ENCODE measurements at places on chromosomes 7 and 10.

GRCh38 chr7:157652161-157652953 lies 315.6 kb downstream of the DNAJB6 start:
- no peak for DNase-seq

- no peak for DNase-seq
These were observed 401.5 kb downstream of the REEP3 start for GRCh38 chr10:63922468-63923284.

DNA sequence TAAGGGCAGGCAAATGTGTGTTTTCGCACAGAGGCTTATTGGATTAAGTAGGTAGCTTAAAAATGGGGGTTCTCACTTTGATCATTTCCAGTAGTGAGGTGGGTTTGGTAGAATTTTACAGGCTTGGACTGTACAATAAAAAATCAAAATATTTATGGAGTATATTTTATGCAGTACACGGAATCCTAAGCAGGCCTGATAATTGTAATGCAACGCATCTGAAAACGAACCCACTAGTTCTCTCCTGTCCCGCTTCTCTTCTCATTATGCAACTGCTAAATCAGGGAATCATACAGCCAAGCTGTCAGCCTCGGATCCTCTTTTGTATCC lies 377 bp upstream of the POLR1F start:
- no peak for DNase-seq

GRCh38 chr7:20698469-20698868 lies 83.0 kb downstream of the ABCB5 start:
- DNase-seq: no peak

DNA sequence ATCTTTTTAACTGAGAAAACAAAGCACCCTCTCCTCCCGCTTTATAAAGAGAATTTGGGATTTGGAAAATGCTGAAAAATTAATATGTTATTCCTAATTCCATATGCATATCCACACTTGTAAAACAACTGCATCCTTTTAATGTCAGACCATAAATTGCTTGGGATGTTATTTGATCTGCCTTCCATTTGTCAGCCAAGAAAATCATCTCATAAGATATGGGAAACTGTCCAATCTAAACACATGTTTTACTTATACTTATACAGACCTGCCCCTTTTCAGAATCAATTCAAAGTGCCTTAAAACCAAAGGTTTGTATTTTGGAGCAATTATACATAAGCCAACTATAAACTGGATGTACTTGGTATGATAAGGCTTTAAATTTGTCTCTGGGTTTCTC lies 595.5 kb upstream of the PFKP start:
- DNase-seq: no peak

DNA sequence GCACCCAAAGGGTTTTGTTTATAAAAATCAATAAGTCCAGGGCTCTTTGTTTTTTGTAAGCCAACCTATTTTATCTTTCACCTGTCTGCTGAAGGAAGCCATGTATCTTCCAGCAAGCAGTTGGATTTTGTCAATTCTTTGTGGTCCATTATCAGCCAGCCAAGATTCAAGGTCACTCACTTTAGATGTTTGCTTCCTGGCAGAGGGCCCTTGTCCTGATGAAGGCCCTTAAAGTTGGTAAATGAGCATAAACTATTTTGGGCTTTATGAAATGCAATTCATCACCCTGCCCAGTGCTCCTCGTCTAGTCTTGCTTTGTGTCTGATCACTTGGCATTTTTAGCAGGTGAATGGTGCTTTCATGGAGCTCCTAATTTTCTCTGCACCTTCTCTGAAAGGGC lies 1004.2 kb downstream of the GRID1 start:
- DNase-seq: no peak

DNA sequence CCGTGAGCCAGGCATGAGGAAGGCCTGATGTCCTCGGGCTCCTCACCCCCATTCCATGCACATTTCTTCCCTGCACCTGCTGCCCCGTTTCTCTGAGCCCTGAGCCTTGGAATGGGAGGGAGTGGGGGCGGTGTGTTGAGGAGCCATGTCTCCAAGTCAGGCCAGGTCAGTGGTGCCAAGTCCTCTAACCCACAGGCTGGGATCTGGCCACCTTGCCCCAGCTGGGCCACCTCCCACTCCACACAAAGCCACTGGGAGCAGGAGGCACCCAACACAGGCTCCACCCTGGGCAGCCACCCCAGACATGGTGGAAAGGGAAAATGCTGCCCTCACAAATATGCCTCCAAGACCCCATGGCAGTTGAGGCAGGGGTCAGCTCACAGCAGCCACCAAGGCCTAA lies 27.7 kb downstream of the ZCCHC24 start:
- peak; percentile 13 for DNase-seq

DNA sequence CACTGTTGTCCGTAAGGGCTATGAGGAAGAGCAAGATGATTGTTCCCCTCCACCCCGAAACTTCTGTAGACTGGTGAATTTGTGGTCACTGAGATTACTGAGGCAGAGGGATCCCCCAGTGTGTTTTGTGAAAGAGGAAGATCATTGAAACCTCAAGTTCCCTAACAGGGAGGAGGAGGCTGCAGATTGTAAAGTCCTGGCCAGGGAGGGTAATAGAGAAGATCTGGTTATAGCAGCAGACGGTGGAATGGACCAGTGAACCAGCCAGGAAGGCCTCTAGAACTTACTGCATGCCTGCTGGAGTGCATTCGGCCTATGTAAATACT lies 31.1 kb downstream of the LMTK2 start:
- DNase-seq: no peak

DNA sequence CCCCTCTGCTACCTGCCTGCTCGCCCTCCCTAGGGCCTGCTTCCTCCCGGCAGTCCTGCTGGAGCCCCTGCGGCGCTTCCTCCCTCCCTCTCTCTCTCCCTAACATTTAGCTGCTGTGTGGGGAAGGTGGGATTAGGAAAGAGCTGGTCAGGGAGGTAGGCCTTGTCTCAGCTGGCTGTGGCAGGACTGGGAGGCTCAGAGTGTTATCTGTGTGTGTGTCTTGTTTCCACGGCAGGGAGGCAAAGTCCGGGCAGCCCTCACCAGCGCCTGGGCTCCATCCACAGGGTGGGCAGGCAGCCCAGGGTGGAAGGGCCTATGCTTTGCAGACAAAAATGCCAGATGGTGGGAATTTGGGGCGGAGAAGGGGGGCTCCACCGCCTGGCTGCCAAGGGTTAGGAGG lies 105.7 kb downstream of the RPS24 start:
- DNase-seq: peak; percentile 68

DNA sequence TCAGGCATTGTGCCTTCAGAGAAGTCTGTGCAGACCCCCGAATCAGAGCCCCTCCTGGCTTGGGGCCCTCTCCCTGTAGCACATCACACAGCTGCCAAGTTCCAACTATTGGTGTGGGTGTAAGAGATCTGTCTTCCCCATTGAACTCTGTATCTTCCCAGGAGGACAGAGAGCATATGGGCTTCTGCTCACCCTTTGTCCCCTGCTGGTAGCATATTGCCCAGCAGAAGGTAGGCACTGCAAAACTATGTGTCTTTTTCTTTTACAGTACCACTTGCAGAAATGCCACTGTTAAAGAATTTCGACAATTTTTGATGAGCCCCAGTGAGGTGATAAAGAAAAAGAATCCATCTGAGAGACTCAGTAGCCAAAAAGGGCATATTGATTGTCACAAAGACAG lies 59.6 kb downstream of the NPY start:
- no peak for DNase-seq

DNA sequence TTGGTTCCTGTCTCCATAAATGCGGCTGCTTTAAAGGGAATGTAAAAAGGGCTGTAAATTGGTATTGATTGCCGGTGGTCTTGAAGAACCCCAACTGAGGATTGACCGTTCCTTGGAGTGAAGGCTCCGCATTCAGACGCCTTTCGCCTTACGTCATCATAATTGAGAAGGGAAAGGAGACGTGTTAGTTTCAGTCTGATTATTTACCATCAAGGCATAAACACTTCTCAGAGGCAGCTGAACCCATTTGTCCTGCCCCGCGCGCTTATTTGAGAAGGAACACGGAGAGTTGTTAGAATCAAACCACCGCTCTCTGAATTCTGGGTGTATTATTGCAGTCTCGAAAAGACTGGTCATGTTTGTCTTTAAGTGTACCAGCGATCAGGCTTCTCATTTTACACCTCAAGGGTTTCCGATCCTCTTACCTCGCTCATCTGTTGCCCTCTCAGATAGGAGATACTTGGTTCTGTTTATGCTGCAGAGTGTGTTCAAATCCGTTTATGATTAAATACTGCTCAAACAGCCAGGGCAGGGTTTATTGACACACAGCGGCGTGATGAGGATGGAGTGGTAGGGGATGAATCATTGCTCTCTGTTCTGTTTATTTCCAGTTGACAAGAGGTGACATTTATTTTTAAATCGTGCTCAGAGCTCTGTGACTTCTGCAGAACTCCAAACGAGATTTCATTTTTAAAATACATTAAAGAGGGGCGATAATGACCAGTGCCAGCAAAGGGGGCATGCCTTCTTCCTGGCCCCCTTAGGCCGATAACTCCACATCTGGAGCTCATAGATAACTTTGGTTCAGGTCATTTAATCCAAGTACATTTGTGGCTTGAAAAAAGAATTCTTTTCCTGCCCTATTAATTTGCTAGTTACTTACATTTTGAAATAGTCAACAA lies 30.4 kb downstream of the FOXK1 start:
- no peak for DNase-seq

- no peak for DNase-seq
These were observed 7.7 kb downstream of the NACAD start for GRCh38 chr7:45080958-45081669.

DNA sequence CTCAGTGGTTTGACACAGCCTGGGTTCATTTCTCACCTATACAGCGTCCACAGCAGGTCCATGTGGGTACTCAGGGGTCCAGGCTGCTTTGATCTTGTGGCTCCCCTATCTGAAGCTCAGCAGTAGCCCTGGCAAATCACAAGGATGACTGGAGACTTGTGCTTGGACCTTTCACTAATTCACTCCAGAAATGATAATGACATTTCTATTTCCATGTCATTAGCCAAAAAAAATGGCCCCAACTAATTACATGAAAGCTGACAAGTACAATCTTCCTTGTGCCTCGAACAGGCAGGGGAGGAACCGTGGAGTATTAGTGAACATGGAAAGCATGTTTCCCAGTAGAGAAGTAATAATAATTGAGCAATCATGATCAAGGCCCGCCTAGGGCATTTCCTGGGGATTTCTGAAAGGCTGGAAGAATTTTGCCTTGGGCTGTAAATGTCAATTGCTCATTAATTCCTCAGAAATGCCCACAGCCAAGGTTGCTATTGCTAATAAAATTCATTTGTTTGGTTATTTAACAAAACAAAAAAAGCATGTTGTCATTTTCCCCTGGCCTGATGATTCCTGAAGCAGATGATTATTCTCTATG lies 586.1 kb downstream of the SDK1 start:
- no peak for DNase-seq

DNA sequence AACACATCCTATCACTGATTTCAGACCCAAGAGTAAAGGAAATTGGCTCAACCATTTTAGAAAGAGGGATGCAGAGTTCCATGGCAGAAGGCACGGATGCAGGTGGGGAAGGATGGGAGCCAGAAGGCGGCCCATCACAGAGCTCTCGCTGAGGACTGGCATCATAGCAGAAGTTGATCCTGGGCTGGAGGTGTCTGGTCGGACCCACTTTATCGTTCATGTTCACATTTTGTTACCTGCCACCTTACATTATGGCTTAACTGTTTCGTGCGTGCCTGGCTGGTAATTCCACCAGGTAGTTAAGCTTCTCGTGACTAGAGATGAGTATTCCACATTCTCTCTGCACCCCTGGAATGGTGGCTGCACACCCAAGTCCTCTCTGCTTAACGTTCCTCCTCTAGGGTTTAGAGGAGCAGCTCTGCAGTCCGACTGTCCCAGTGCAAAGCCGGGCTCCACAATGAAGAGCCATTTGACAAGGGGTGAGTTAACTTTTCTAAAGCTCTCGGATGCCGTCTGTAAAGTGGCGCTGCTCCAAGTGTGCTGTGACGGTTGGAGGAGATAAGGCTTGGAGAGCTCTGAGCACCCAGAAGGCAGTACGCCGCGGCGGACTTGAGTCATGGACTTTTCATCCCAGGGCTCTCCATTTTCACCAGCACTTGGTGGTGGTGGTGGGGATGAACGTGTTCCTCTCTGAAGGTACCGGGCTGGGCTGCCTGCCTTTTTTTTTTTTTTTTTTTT lies 157.1 kb upstream of the SHH start:
- DNase-seq: no peak

DNA sequence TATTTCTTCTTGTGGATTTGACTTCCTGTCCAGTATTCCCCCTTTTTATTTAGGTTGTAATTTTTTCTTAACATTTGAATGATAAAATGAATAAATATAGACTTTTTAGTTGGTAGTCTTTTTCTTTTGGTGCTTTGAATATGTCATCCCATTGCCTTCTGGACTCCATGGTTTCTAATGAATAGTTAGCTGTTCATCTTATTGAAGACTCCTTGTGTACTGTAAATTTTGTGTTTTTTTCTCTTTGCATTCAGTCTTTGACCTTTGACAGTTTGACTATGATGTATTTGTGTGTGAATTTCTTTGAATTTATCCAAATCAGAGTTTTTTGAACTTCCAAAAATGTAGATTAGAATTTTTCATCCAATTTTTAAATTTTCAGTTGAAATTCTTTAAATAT lies 554.3 kb downstream of the NRG3 start:
- no peak for DNase-seq

DNA sequence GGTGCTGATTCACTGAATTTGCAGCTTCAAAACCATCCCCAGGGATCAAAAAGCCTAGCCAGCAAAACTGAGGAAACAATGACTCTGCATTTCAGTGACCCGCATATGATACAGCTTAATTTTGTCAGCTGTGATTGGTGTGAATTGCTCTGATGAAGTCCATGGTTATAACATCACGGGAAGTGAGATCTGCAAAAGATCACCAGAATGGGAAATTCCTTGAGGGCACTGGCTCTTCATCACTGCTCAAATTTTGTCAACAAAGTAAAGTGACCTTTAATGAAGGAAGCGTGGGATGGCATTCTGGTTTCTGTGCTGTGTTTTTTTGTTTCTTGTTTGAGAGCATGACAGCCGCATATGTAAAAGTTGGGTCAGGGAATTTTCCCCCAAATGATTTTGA lies 745.9 kb downstream of the GATA3 start:
- no peak for DNase-seq

DNA sequence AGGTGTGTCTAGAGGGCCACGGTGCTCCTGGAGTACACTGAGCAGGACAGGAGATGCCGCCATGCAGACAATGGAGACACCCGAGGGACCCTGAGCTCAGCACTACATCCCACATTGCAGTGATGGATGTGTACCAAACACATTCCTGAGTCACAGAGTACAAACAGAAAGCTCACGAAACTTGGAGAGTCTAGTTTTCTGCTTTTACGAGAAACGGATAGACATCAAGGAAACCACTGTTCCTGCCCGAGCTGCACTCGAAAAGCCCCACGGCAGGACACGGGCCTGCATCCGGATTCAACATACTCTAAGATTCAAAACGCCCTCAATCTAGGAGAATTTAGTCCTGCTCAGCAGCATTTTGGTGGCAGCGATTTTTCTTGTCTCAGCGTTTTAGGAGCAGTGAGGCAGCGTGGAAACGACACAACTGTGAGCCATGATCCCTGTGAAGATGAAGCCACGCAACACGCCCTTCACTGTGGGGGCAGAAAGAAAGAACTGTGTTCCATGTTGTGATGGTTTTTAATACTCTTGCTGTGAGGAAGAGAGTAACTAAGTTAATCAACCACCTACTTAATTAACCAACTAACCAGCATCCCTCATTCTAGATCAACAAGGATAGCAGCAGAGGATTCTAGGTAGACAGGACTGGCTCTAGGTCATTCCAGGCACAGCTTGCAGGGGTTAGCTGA lies 3.2 kb downstream of the TNS3 start:
- DNase-seq: peak; percentile 61

GRCh38 chr7:157497744-157498651 lies 161.2 kb downstream of the DNAJB6 start:
- DNase-seq: no peak

Measured in right hindlimb (tissue), 1 donor.